Pancreas (tissue), 10 donors: ENCODE measurements at places on chromosomes 3 and 15.

GRCh38 chr3:42786212-42786611, 13.2 kb upstream of the CCDC13 start:
- no peaks in the 10 kb centered on the region for H3K27me3 ChIP-seq
- no peak for DNase-seq
- H3K27ac ChIP-seq: no peak overlapping the region
- no peaks in the 10 kb centered on the region for H3K4me1 ChIP-seq

- H3K4me3 ChIP-seq: no peak overlapping the region
- no peak for DNase-seq
- H3K27me3 ChIP-seq: no peaks in the 10 kb centered on the region
Observed at GRCh38 chr15:76799760-76800159, 105.4 kb downstream of the SCAPER start.

GRCh38 chr3:66532160-66532587, 31.4 kb upstream of the LRIG1 start:
- DNase-seq: no peak
- no peak overlapping the region for H3K27ac ChIP-seq
- H3K4me1 ChIP-seq: no peaks in the 10 kb centered on the region
- no peaks in the 10 kb centered on the region for H3K27me3 ChIP-seq
- H3K36me3 ChIP-seq: no peaks in the 10 kb centered on the region

- no peaks in the 10 kb centered on the region for H3K27me3 ChIP-seq
- H3K27ac ChIP-seq: no peak overlapping the region
- H3K4me3 ChIP-seq: no peak overlapping the region
- no peaks in the 10 kb centered on the region for H3K36me3 ChIP-seq
- peaks cover 29% of the 10 kb centered on the region for H3K4me1 ChIP-seq
Observed at GRCh38 chr15:22956978-22957260, 23.2 kb downstream of the CYFIP1 start.

DNA sequence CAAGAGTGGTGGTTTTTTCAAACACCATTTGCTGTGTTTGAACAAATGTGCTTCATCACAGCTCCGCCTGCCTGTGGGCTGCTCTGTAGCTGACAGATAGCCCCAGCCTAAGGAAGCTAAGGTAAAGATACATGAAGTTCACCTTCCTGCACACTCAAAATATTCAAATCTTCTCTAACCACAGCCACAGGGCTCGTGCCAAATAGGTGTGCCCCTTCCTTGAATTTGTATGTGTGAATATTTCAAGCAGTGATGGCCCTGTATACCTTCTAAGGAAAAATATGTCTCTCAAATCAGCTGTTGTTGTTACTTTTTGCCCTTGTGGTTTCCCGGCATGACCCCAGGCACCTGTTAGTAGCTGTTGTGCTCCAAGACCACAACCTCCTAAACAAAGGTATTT, 92.8 kb downstream of the CCNL1 start:
- no peak for DNase-seq
- H3K4me1 ChIP-seq: peaks cover 13% of the 10 kb centered on the region
- H3K27me3 ChIP-seq: no peaks in the 10 kb centered on the region
- H3K27ac ChIP-seq: no peak overlapping the region
- no peaks in the 10 kb centered on the region for H3K36me3 ChIP-seq
- no peak overlapping the region for H3K4me3 ChIP-seq

DNA sequence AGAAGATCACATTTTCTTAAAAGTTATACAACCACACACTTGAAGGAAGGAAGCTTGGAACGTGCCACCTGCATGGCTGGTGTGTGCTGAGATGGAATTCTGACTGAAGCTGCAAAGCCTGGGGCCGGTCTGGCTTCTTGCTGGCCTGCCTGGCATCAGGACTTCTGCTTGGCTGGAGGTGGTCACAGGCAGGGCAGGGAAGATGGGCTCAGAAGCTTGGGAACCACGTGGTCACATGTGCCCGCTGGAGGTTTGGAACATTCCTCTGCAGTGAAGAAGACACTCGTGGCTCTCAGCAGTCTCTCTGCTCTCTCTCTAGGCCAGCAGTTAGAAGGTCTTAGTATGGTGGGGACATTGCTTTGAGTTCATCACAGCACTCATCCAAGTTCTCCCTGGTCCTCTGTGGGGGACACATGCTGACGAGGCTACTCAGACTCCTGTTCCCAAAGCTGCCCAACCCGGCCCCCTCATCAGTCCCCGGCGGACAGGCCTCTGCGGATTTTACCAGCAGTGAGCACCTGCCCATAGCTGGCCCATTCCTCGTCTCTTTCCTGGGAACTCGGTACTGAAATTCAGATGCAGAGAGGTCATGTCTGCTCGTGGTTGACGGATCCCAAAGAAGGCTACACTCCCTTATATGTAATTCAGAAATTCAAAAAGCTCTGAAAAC, 229.0 kb downstream of the ADAMTS17 start:
- DNase-seq: no peak
- no peak overlapping the region for H3K27ac ChIP-seq
- H3K36me3 ChIP-seq: no peaks in the 10 kb centered on the region
- H3K4me3 ChIP-seq: no peak overlapping the region
- H3K27me3 ChIP-seq: no peaks in the 10 kb centered on the region

DNA sequence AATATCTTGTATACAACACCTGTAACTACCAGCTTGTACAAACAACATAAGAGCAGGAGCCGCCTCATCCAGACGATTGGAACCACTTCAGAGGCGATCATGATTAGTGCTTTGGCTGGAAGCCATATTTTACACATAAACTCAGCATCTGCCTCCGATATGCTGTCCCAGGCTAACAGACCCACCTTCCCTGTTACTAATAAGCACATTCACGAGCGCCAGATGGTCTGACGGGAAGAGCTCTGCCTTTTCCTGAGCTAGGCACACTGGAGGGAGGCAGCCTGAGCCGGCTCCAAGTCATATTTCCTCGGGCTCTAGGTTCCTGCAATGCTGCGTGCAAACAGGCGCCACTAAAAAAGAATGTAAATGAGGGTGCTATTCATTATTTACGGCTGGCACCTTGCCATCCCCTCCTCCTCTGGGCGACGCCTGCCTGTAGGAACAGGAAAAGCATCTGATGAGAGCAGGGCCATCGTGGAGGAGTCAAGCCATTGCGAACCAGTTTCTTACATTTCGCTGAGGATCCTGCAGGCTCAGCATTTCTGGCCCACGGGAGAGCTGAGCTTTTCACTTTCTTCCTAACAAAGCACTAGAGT, 98.2 kb downstream of the ANXA2 start:
- H3K36me3 ChIP-seq: no peaks in the 10 kb centered on the region
- no peak for DNase-seq
- H3K4me3 ChIP-seq: no peak overlapping the region
- no peaks in the 10 kb centered on the region for H3K4me1 ChIP-seq
- H3K27ac ChIP-seq: no peak overlapping the region
- H3K27me3 ChIP-seq: no peaks in the 10 kb centered on the region

DNA sequence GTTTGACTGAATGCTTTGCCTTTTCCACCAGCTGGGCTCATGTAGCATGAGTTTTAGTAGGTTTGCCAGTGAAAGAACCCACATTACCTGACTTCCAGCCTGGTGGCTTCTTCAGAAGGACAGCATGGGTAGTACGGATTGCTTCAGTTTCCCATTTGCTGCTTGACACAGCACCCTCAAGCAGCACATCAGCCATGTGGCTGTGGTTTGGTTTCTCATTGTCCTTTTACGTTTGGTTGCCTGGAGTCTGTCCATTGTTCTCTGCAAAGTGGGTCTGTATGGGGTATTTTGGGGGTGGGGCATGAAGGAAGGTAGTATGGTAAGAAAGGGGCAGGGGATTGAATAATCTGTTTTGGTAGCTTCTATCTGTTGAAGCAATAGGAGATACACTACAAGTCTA, 227.2 kb upstream of the ICE2 start:
- DNase-seq: no peak
- no peaks in the 10 kb centered on the region for H3K27me3 ChIP-seq
- H3K27ac ChIP-seq: no peak overlapping the region
- no peaks in the 10 kb centered on the region for H3K36me3 ChIP-seq
- H3K4me3 ChIP-seq: no peak overlapping the region

DNA sequence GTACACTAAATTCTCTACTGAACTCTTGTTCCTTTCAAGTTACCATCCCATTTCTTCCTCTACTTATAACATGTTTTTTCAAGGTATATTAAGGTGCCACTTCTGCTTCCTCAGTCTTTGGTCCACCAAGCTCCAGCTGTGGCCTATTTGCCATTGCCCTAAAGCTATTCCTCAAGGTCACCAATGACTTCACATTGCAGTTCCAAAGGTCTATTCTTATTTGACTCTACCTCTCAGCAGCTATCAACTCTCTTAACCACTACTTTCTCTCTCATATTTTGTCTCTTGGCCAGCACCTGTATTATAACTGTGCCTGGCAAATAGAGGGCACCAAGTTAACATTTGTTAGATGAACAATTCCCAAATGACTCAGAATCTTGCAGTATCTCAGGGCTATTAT, 354.7 kb downstream of the PLCL2 start:
- H3K4me1 ChIP-seq: peaks cover 4% of the 10 kb centered on the region
- H3K27me3 ChIP-seq: no peaks in the 10 kb centered on the region
- DNase-seq: no peak
- no peaks in the 10 kb centered on the region for H3K36me3 ChIP-seq
- no peak overlapping the region for H3K4me3 ChIP-seq
